HL-60 (cell line): ENCODE measurements at places on chromosomes 13 and 19.

DNA sequence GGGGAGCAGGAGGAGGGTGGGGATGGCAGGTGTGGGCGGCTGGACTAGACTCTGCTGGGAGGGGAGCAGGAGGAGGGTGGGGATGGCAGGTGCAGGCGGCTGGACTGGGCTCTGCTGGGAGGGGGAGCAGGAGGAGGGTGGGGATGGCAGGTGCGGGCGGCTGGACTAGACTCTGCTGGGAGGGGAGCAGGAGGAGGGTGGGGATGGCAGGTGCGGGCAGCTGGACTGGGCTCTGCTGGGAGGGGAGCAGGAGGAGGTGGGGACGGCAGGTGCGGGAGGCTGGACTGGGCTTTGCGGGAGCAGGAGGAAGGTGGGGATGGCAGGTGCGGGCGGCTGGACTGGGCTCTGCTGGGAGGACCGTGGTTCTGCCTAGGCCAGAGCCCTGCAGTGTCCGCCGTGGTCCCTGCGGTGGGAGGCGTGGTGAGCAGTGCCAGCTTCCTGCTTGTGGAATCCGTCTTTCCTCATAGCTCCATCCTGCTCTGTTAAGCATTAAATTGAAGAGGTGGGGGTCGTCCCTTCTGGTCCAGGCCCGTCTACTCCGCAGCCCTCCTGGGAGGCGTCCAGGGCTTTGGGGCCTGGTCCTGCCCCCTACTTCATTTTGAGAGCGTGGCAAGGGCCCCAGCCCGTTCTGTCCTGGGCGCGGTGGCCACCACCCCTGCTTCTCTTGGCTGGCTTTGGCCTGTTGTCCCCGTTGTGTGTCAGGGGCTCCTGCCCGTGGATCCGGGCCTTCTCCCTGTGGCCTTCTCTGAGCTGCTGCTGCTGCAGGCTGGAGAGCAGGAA, 4.7 kb downstream of the SPPL2B start:
- DNase-seq = no peak

DNA sequence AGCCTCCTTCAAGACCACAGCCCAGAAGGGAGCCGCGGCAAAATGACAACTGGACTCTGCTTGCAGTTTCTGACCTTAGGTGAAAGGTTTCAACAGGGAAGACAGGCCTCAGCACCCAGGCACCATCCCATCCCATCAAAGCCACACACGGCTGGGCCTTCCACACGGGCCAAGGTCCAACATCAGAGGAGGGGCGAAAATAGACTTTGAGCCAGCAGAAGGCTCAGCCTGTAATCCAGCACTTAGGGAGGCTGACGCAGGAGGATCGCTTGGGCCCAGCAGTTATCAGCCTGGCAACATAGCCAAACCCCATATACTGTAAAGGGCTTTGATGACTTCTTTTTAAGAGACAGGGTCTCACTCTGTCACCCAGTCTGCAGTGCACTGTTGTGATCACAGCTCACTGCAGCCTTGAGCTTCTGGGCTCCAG, 26.8 kb upstream of the TINCR start:
- no peak for DNase-seq

DNA sequence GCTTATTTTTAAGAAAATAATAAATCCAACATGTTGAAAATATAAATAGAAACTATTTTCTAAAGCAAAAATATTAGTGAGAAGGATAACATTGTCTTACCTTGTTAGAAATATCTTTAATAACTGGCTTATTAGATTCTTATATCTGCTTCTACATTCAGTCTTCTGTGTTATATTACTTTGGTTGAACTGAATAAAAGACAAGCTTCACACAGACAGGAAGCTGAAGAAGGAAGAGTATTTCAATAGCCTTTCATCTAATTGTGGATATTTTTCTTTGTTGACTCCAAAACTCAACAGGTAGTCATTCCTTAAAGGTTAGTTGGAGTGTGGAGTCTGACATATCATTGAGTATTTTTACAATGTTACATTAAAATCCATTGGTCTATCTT, 10.9 kb downstream of the SETDB2 start:
- no peak for DNase-seq

DNA sequence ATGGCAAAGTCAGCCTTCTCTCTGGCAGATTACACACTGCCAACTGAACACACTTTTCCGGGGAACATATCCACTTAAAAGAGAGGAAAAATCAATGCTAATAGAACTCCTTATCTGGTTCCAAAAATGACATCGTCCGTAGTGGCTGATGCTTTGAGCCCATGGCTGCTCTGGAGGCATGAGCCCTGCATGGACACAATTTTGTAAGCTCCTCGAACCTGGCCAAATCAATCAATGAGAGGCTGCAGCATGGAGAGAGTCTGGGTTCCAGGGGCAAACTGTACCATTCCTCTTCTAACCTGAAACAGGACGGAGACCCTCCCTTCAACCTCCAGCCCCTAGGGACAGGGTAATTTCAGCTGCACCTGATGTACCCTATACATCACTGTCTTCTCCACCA, 21.0 kb upstream of the TSHZ3 start:
- DNase-seq = no peak

- DNase-seq = no peak
These were observed 25.3 kb upstream of the HOMER3 start for GRCh38 chr19:18966307-18966706.
